GM18507 (cell line): ENCODE measurements at places on chromosomes 11 and 22.

GRCh38 chr11:79097246-79097875 is 343.5 kb downstream of the TENM4 start:
- DNase-seq, result no peak

GRCh38 chr11:42085736-42086135 is 626.3 kb upstream of the LRRC4C start:
- no peak for DNase-seq

GRCh38 chr11:113022262-113022661 is 61.0 kb downstream of the NCAM1 start:
- DNase-seq, result no peak

- DNase-seq, result no peak
These were observed 36.8 kb upstream of the CSTF3 start for GRCh38 chr11:33197915-33198727.

DNA sequence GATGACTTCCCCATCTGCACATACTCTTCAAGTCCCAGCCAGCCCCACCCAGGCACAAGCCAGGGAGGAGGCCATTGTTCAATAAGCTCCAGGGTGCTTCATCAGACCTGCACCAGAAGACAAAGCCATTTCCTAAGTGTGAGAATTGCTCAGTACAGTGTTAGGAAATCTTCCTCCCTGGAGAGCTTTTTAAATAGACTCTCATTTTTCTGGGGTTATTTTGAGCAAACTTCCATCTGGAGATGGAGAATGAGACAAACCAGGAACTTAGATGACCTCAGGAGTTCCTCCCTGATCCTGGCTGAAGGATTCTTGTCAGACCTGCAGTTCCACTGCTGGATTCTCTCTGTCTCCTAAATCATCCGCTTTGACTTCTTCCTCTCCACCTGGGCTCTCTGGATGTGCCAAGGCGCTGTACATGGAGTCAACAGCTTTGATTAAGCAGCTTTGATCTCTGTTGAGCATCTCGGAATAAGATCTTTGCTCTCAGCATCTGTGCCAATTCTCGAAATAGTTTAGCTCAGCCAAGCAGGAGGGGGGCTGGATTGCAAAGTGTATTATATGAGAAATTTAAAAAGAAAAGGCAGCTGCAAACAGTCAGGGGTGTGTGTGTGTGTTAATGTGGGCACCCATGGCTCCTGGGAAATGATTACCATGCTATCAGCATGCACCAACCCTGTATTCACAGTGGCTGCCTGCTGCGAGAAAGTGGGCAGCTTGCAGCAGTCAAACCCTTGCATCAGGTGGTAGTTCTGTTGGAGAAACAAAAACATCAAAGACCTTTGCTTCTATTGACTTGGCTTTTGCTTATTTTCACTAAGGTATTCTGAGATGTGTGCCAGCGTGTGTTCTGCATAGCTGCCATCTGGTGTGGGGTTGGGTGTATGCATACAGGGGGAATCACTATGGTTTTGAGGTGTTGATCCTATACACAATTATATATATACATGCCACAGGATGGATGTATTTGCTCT is 70.2 kb upstream of the NAV2 start:
- no peak for DNase-seq

DNA sequence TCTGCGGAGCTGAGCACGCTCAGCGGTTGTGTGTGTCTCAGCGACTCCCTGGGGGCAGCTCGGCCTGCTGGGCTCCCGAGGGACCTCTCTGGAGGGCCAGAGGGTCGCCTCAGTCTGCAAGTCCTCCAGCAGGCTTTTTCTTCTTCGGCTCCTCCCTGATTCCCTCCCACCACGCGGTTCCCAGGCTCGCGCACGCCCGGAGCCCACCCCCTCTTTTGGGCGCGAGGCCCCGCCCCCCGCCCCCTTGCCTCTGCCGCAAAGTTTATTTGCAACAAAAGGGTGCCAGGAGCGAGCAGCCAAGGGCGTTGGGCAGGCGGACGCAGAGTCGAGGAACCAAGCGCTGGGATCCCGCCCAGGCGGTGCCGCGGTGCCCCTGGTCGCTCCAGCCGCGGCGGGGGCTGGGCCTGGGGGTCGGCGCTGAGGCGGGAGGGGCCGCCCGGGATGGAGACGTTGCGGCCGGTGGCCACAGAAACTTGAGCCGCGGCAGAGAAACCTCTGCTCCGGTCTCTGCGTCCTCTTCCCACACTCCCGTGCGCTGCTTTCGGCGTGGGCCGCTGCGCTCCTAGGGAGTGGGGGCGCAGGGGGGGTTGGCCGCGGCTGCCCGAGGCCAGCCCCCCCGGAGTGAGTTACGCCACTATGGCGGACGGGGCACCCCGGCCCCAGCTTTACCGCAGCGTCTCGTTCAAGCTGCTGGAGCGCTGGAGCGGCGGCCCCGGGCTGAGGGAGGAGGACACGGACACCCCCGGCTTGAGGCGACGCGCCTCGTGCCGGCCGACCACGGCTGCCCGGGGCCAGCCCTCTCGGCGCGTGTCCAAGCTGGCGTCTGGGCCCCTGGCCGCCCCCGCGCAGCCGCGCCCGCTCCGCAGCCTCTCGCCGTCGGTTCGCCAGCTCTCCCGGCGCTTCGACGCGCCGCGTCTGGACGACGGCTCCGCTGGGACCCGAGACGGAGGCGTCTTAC is at the start of gene ARHGEF17:
ARHGEF17 (plus strand) TSS at position 274 of the 958 bp plus-strand sequence; CDS start at position 637, 363 bp downstream.
- no peak for DNase-seq

DNA sequence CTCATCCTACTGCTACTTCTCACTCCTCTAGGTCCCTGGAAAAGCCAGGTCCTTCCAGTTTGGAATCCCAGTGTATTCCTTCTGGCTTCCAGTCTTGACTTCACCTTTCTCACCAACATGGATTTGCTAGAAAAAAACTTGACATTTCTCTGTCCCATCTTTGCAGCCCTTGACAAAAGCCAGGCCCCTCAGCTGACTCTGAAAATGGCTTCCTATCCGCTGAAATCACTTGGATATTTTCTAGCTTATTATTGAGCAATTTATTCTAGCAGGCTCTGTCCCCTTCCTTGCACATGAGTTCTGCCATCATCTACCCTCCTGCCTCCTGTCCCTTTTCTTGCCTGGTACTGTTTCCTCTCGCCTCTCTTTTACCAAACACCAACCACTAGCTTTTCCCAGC is 427.2 kb downstream of the BUD13 start:
- DNase-seq, result no peak
